Epithelial cell of alveolus of lung (primary cell): ENCODE measurements at places on chromosomes 7 and 10. TPM values are rescaled to one million over a fixed set of nuclear protein-coding genes. Genes with fewer than 3 reads are reported as not detected.

Gene CADPS2
- 6.2 and 8.8 TPM in 2 replicates for total RNA-seq

Gene TCAF2
- total RNA-seq = 1.7 and 7.6 TPM in 2 replicates

Gene SLK
- total RNA-seq = 19.7 and 31.0 TPM in 2 replicates

Gene EPHA1
- total RNA-seq = 0.32 and 0.91 TPM in 2 replicates

Gene EVX1
- not detected in 2 replicates for total RNA-seq

Gene STK31
- total RNA-seq = not detected in 2 replicates

Gene ITIH2
- not detected in 2 replicates for total RNA-seq

Gene AFAP1L2
- total RNA-seq = 5.3 and 8.8 TPM in 2 replicates

Gene HIF1AN
- total RNA-seq = 5.9 and 15.1 TPM in 2 replicates

Gene PAPSS2
- total RNA-seq = 44.0 and 77.2 TPM in 2 replicates

Gene NKX1-2
- total RNA-seq = 0.26 TPM in 1 of 2 replicates, not detected in the other

Gene HABP2
- not detected in 2 replicates for total RNA-seq

Gene CCDC3
- 2.6 and 4.7 TPM in 2 replicates for total RNA-seq

Gene AKR1B1
- 80.1 and 106 TPM in 2 replicates for total RNA-seq

Gene IL6
- 0.40 and 28.8 TPM in 2 replicates for total RNA-seq

Gene MOGAT3
- not detected in 2 replicates for total RNA-seq

Gene RBP4
- total RNA-seq = 3.5 TPM in 1 of 2 replicates, not detected in the other

Gene ZP3
- total RNA-seq = 0.72 and 2.1 TPM in 2 replicates

Gene IPMK
- 3.7 and 9.6 TPM in 2 replicates for total RNA-seq

Gene ELMO1
- total RNA-seq = 0.52 and 2.3 TPM in 2 replicates

Gene ATRNL1
- 0.56 and 1.7 TPM in 2 replicates for total RNA-seq

Gene CTAGE6
- under 0.01 TPM in 1 of 2 replicates, not detected in the other for total RNA-seq

Gene OPN1SW
- not detected in 2 replicates for total RNA-seq

Gene CYP51A1
- 46.6 and 200 TPM in 2 replicates for total RNA-seq

Gene VIPR2
- total RNA-seq = 2.1 TPM in 1 of 2 replicates, not detected in the other

Gene ADK
- total RNA-seq = 12.4 and 26.9 TPM in 2 replicates

Gene PARG
- total RNA-seq = 14.5 and 20.1 TPM in 2 replicates

Gene NUTM2E
- total RNA-seq = 0.13 TPM in 1 of 2 replicates, not detected in the other

Gene CYP17A1
- not detected in 2 replicates for total RNA-seq

Gene AKR1C2
- total RNA-seq = 3.7 and 4.7 TPM in 2 replicates

Gene RAMP3
- not detected in 2 replicates for total RNA-seq

Gene RBP3
- not detected in 2 replicates for total RNA-seq

Gene SPDYE6
- total RNA-seq = not detected in 2 replicates

Gene OGDH
- total RNA-seq = 50.4 and 82.7 TPM in 2 replicates

Gene GPR15LG
- not detected in 2 replicates for total RNA-seq

Gene YWHAG
- 62.4 and 84.9 TPM in 2 replicates for total RNA-seq

Gene BZW2
- 87.7 and 101 TPM in 2 replicates for total RNA-seq

Gene AGR2
- total RNA-seq = 5.2 TPM in 1 of 2 replicates, not detected in the other

Gene RELN
- 0.65 and 2.7 TPM in 2 replicates for total RNA-seq

Gene TMEM184A
- total RNA-seq = 0.13 TPM in 1 of 2 replicates, not detected in the other

Gene CFAP69
- 1.3 and 3.5 TPM in 2 replicates for total RNA-seq

Gene HKDC1
- 0.13 TPM in 1 of 2 replicates, not detected in the other for total RNA-seq

Gene DKK1
- total RNA-seq = 5.9 and 35.4 TPM in 2 replicates

Gene AKR1C8
- total RNA-seq = not detected in 2 replicates

Gene DENND2A
- total RNA-seq = 10.2 and 12.4 TPM in 2 replicates

Gene TMEM236
- total RNA-seq = not detected in 2 replicates

Gene CALML5
- not detected in 2 replicates for total RNA-seq

Gene LIPK
- total RNA-seq = not detected in 2 replicates

Gene OPN4
- total RNA-seq = not detected in 2 replicates

Gene TUBAL3
- under 0.01 TPM in 1 of 2 replicates, not detected in the other for total RNA-seq

Gene FOXI2
- total RNA-seq = not detected in 2 replicates
